ENCODE measurements at places on chromosomes 11 and 22. TPM values are rescaled to one million over a fixed set of nuclear protein-coding genes. Genes with fewer than 3 reads are reported as not detected.

TOLLIP gene
- total RNA-seq: 58.8 TPM

- no peaks in the 10 kb centered on the region for H3K27me3 ChIP-seq
- no peak overlapping the region for H3K27ac ChIP-seq
- H3K4me1 ChIP-seq: no peaks in the 10 kb centered on the region
Measured at GRCh38 chr11:74460481-74461154, 6.7 kb downstream of the KCNE3 start.

GRCh38 chr22:24994070-24994763 is 41.7 kb downstream of the KIAA1671 start:
- no peaks in the 10 kb centered on the region for H3K27me3 ChIP-seq
- peaks cover 26% of the 10 kb centered on the region for H3K36me3 ChIP-seq
- H3K4me3 ChIP-seq: peak overlapping the region; percentile 50
- peaks cover 64% of the 10 kb centered on the region for H3K4me1 ChIP-seq
- peak; percentile 91 for DNase-seq
- peak overlapping the region; percentile 91 for H3K27ac ChIP-seq

MED17 gene
- total RNA-seq: 43.9 TPM

SUSD2 gene
- total RNA-seq: 13.3 TPM

LMNTD2 gene
- 6.1 TPM for total RNA-seq

GRCh38 chr22:38311323-38311620 is 6.0 kb downstream of the CSNK1E start:
- no peak overlapping the region for H3K4me3 ChIP-seq
- H3K4me1 ChIP-seq: peaks cover 75% of the 10 kb centered on the region
- peak overlapping the region; percentile 93 for H3K27ac ChIP-seq
- peaks cover 83% of the 10 kb centered on the region for H3K36me3 ChIP-seq
- no peak for DNase-seq
- no peaks in the 10 kb centered on the region for H3K27me3 ChIP-seq

GLYAT gene
- total RNA-seq: not detected

- DNase-seq: peak; percentile 18
- no peaks in the 10 kb centered on the region for H3K36me3 ChIP-seq
- no peak overlapping the region for H3K27ac ChIP-seq
- no peak overlapping the region for H3K4me3 ChIP-seq
- peaks cover 23% of the 10 kb centered on the region for H3K4me1 ChIP-seq
Measured at GRCh38 chr11:58771458-58771855, 39.7 kb upstream of the GLYAT start.

- H3K27me3 ChIP-seq: peaks cover 36% of the 10 kb centered on the region
- no peaks in the 10 kb centered on the region for H3K4me1 ChIP-seq
- H3K4me3 ChIP-seq: no peak overlapping the region
- H3K27ac ChIP-seq: no peak overlapping the region
- H3K36me3 ChIP-seq: no peaks in the 10 kb centered on the region
- DNase-seq: no peak
Measured at GRCh38 chr11:112889446-112889845, 71.8 kb upstream of the NCAM1 start.

- H3K36me3 ChIP-seq: peaks cover 12% of the 10 kb centered on the region
- no peak overlapping the region for H3K27ac ChIP-seq
- peaks cover 15% of the 10 kb centered on the region for H3K4me1 ChIP-seq
- DNase-seq: no peak
- H3K27me3 ChIP-seq: no peaks in the 10 kb centered on the region
Measured at GRCh38 chr11:65591939-65592857, 3.4 kb downstream of the KCNK7 start.

DNA sequence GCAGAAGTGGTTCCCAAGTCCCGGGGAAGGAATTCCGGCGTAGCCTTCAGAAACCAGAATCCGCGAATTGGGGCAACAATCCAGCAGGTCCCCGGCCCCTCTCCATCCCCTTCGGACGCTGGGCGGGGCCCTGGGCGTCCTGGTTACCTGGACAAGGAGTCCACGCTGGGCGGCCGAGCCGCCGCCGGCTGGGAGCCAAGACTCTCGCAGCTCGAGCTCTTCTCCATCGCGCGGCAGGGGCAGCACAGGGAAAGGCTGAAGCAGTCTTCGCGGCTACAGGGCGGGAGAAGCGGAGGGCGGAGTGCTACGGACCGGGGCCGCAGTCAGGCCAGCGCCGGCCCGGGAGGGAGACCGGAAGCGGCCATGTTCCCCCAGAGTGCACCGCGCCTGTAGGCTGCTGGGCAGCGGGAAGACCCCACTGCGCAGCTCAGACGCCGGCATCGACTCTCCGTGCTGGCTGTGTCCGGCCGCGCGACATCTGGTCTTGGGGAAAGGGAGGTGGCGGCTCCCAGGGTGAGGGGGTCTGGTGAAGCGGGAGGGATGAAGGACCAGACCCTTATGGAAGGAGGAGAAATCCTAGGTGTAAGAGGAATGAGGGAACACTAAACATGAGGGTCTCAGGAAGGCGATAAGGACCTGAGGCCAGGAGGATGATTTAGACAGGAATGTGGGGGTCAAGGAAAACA is at the start of gene MTMR2:
Gene MTMR2, minus strand, starts transcription at position 380 of the 686 bp plus-strand sequence. Its CDS starts 153 bp downstream, at position 227.
- no peaks in the 10 kb centered on the region for H3K27me3 ChIP-seq
- peaks cover 7% of the 10 kb centered on the region for H3K36me3 ChIP-seq
- DNase-seq: peak; percentile 64

OR52N4 gene
- total RNA-seq: not detected

- peak; percentile 80 for DNase-seq
- H3K4me3 ChIP-seq: no peak overlapping the region
- H3K36me3 ChIP-seq: peaks cover 17% of the 10 kb centered on the region
- H3K4me1 ChIP-seq: peaks cover 6% of the 10 kb centered on the region
Measured at GRCh38 chr11:47152953-47153950, 23.4 kb downstream of the ARFGAP2 start.

- no peak overlapping the region for H3K4me3 ChIP-seq
- no peaks in the 10 kb centered on the region for H3K36me3 ChIP-seq
- peaks cover 5% of the 10 kb centered on the region for H3K4me1 ChIP-seq
Measured at GRCh38 chr22:22682196-22682595, 37.8 kb downstream of the GGTLC2 start.

SAA4 gene
- total RNA-seq: not detected

- H3K27me3 ChIP-seq: peaks cover 51% of the 10 kb centered on the region
- no peak for DNase-seq
- no peak overlapping the region for H3K4me3 ChIP-seq
- H3K4me1 ChIP-seq: no peaks in the 10 kb centered on the region
- no peaks in the 10 kb centered on the region for H3K36me3 ChIP-seq
Measured at GRCh38 chr11:17478070-17478469, 1.4 kb upstream of the ABCC8 start.

DNA sequence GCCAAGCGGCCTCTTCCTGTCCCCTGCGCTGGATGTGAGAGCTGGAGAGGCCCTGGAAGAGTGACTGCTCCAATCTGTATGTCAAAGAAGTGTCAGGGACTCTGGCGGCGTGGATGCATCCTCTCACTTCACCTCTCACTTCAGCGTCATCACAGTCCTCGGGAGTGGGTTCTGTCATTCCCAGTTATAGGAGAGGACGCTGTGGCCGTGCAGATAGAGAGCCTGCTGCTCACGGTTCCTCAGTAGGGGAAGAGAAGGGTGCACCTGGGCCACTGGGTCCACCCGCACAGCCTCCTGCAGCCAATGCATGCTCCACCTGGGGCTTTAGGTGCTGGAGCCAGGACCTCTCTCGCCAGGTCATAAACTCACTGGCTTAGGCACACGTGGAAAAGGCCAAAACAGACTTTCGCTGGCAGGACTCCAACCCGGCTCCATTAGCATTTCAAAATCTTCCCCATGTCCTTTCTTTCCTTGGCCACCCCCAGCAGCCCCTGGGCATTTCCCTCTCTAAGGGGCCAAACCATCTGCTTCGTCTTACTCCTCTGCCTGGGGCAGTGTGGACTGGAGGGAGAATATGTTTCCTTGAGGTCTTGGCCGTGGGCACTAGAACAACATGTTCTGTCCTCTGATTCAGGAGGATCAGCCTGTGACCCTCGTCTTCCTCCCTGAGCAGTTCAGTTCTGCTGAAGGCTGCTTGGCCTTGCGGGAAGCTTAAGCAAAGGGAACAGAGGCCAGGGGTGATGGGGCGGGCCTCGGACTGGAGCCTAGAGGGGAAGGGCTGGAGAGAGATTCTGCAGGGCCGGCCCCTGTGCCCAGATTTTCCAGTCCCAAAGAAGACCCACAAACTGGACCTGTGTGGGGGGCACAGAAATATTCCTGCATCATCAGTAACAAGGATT is 57.8 kb downstream of the ST14 start:
- H3K36me3 ChIP-seq: no peaks in the 10 kb centered on the region
- no peak for DNase-seq
- no peaks in the 10 kb centered on the region for H3K4me1 ChIP-seq
- no peaks in the 10 kb centered on the region for H3K27me3 ChIP-seq
- no peak overlapping the region for H3K27ac ChIP-seq

DNA sequence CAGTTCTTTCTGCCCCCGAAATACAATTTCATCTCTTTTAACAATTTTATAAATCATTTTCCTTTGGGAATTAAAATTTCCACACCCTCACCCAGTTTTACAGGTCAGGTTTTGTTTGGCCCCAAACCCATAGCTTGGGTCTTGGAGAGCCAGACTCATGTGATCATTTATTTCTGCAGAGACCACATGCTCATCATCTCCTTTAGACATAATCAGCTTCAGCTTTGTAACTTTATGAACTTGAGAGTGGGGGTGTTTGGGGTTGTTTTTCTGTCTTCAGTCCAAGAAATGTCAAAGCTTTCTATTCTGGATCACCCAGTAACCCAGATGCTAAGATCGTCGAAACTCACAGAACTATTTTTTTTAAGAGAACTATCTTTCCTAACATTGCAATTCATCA is 70.9 kb downstream of the DBX1 start:
- peak overlapping the region; percentile 39 for H3K27ac ChIP-seq
- no peak for DNase-seq
- peaks cover 9% of the 10 kb centered on the region for H3K4me1 ChIP-seq
- no peaks in the 10 kb centered on the region for H3K27me3 ChIP-seq

- no peaks in the 10 kb centered on the region for H3K36me3 ChIP-seq
- no peak overlapping the region for H3K27ac ChIP-seq
- peak overlapping the region; percentile 26 for H3K4me3 ChIP-seq
- DNase-seq: no peak
Measured at GRCh38 chr11:42802201-42802899, 509.4 kb upstream of the API5 start.

- no peaks in the 10 kb centered on the region for H3K27me3 ChIP-seq
- peaks cover 7% of the 10 kb centered on the region for H3K36me3 ChIP-seq
- H3K4me1 ChIP-seq: no peaks in the 10 kb centered on the region
- no peak overlapping the region for H3K27ac ChIP-seq
Measured at GRCh38 chr22:38861170-38861876, 10.7 kb downstream of the CBX6 start.

C11orf87 gene
- total RNA-seq: not detected

DNA sequence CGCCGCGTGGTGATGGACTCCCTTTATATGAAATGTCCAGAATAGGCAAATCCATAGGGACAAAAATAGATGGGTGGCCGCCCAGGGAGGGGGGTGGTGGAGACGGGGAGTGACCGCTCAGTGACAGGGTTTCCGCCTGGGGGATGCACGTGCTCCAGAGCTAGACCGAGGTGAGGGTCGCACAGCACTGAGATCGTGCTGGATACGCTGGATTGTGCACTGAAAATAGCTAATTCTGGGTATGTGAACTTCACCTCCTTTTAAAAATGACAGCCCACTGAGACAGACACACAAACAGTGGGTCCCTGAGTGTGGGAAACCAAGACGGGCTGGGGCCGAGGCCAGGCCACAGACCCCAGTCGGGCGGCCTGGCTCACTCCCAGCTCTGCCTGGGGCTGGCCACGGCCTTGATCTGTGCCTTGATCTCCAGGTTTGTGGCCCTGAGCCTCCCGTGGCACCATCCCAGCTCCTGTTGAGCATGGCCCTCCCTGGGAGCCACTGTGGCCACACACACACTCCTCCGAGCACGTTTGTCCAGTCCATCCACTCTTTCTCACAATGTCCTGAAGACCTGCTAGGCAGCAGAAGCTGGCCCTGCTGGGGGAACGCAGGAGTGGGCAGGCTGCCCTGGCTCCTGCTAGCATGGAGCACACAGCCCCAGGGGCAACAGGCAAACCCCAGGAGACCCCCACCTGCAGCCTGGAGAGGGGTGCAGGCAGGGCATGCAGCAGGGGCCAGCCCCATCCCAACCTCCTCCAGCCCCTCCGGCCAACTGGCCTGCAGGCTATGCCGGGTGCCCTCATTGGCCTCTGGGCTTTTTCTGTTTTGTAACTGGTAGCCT is 41.0 kb upstream of the TH start:
- no peaks in the 10 kb centered on the region for H3K36me3 ChIP-seq
- no peaks in the 10 kb centered on the region for H3K27me3 ChIP-seq
- H3K4me3 ChIP-seq: no peak overlapping the region
- H3K27ac ChIP-seq: no peak overlapping the region

GRCh38 chr11:17905477-17905876 is 107.4 kb downstream of the SERGEF start:
- DNase-seq: no peak
- no peaks in the 10 kb centered on the region for H3K27me3 ChIP-seq
- H3K4me1 ChIP-seq: no peaks in the 10 kb centered on the region
- no peaks in the 10 kb centered on the region for H3K36me3 ChIP-seq
- no peak overlapping the region for H3K4me3 ChIP-seq

DNA sequence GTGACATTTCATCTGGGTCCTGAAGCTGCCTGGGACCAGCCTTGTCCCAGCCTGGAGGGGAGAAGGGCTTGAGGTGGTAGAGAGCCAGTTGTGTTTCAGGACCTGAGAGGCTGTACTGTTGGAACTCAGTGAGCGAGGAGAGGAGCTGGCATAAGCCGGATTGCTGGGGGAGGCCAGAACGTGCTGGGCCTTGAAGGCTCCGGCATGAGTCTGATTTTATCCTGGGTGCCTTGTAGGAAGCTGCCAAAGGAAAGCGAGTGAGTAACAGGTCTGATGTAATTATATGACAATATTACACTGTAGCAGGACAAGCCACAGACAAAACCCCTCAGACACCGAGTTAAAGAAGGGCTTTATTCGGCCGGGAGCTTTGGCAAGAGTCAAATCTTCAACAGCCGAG is 17.2 kb downstream of the AP2A2 start:
- H3K27me3 ChIP-seq: no peaks in the 10 kb centered on the region
- peak overlapping the region; percentile 92 for H3K27ac ChIP-seq
- H3K36me3 ChIP-seq: peaks cover 50% of the 10 kb centered on the region
- H3K4me1 ChIP-seq: peaks cover 36% of the 10 kb centered on the region
- peak overlapping the region; percentile 32 for H3K4me3 ChIP-seq

DNA sequence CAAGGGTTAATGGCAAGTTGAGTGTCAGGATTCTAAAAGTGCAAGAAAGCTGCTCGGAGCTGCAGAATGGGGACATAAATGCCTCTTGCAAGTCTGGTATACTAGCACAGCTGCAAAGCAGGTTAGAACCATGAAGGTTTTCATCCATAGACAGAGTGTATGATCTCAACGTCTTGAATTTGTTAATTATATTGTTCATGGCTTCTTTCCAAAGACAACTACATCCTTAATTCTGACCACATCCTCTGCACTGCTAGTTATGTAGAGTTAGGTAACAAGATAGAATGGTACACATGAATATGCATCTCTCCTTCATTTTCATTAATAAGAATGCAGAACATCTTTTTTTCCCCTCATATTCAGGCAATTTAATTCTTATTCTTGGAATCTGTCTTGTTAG is 34.2 kb downstream of the EXPH5 start:
- DNase-seq: peak; percentile 54
- peaks cover 5% of the 10 kb centered on the region for H3K36me3 ChIP-seq
- H3K27me3 ChIP-seq: peaks cover 12% of the 10 kb centered on the region
- peaks cover 10% of the 10 kb centered on the region for H3K4me1 ChIP-seq
- H3K27ac ChIP-seq: no peak overlapping the region
- no peak overlapping the region for H3K4me3 ChIP-seq

HBD gene
- not detected for total RNA-seq

VWA5A gene
- 7.9 TPM for total RNA-seq

OSM gene
- not detected for total RNA-seq

CBLIF gene
- not detected for total RNA-seq

ZNF214 gene
- 3.1 TPM for total RNA-seq

- no peak overlapping the region for H3K4me3 ChIP-seq
- no peak for DNase-seq
- H3K27me3 ChIP-seq: peaks cover 42% of the 10 kb centered on the region
- no peaks in the 10 kb centered on the region for H3K36me3 ChIP-seq
Measured at GRCh38 chr11:125171974-125172373, 7.4 kb downstream of the PKNOX2 start.

All from MCF 10A (cell line).